ENCODE measurements at places on chromosomes 3 and 15.
A peak's percentile ranks its signal among the peaks of the same experiment; 100 is the strongest.

GRCh38 chr3:77885381-77885780 lies 845.5 kb downstream of the ROBO2 start:
- no peak for DNase-seq

DNA sequence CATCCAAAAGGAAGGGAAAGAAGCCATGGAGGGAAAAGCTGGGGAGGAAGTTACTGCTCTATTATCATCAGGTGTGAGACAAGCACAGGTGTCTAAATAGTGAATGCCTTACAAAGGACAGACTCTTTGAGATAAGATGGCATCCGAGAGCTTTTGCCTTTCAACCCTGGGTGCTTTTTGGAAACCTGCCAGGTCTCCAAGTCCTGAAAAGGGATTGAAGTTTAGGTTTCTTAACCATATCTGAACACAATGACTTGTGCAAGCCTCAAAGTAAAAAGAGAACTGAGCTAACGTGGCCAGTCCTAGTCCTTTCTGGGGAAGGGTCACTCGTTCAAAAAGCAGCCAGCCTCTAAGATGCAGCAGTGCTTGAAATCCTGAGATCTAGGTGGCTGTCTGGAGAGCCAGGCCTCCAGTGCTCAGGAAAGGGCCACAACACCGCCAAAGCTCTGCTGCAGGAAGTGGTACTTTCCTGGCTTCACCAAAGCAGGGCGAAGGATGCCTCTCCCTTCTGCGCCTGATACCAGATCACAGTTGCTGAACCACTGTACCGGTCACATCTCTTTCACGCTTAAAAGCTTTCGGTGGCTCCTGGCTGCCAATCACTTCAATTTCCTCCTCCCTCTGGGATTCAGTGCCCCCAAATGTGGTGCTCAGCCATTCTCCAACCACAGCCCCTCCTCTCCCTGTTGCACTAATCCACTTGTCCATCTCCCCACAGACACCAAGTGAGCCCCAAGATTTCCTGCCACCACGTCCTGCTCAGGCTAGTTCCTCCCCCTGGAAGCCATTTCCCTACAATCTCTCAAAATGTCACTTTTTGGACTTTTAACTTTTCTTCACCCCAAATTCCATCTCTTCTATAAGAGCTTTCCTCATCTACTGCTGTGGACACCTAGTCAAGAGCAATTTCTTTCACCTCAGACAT lies 104.1 kb upstream of the LPP start:
- DNase-seq, result peak; percentile 2

DNA sequence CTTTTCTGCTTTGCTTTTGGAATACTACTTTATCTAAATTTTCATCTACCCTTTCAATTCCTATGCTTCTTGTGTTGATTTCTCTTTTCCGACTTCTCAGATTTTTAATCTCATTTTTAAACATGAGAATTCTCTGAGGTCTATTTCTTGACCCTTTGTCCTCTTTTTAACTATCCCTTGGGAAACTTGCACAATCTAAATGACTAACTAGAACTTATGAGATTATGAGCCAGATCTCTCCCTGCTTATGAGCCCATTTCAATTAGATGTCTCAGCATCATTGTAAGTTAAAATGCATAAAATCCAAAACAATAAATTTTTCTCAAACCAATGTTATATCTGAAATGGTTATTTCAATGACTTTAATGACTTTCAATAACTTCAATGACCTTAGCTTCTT lies 296.9 kb upstream of the AGTR1 start:
- DNase-seq, result no peak

DNA sequence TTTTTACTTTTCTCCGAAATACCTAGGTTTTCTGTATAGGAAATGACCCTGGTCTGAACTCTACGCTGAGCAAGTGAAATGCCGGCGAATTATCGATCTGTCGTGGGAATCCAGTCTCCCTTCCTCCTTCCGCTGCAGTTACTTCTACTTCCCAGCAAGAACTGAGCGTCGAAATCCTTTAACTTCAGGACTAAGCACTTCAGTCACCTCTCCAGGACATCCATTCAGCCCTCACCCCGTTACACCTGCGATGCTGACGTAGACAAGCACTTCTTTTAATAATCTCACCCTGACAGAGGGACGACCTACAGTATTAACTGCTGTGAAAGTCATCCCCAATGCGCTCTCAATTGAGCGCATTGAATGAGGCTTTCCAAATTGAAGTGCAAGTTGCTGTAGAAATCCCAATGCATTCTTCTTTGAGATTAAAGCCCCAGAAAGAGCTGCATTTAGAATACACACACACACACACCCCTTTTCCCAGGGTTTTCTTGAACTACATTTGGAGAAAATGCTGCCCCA lies 1.3 kb downstream of the TOP2B start:
- DNase-seq, result no peak

DNA sequence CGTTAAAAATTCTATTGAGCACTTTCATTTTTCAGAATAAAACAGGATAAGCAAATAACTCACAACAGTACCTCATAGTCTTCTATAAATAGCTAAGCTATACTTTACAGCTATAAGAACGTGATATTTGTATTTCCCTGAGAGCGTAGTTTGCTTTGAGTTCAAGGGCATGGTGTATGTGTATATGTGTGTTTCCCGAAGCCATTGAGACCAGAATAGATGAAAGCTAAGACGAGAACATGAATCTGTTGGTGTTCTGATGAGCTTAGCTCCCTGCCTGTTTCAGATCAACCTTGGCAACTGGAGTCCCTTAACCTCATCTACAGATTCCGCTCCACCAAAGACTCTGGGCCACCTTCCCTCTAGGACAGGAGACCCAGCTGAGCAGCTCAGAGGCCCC lies 59.5 kb upstream of the MCF2L2 start:
- no peak for DNase-seq

GRCh38 chr15:40364251-40364650 lies 6.2 kb downstream of the DISP2 start:
- no peak for DNase-seq

DNA sequence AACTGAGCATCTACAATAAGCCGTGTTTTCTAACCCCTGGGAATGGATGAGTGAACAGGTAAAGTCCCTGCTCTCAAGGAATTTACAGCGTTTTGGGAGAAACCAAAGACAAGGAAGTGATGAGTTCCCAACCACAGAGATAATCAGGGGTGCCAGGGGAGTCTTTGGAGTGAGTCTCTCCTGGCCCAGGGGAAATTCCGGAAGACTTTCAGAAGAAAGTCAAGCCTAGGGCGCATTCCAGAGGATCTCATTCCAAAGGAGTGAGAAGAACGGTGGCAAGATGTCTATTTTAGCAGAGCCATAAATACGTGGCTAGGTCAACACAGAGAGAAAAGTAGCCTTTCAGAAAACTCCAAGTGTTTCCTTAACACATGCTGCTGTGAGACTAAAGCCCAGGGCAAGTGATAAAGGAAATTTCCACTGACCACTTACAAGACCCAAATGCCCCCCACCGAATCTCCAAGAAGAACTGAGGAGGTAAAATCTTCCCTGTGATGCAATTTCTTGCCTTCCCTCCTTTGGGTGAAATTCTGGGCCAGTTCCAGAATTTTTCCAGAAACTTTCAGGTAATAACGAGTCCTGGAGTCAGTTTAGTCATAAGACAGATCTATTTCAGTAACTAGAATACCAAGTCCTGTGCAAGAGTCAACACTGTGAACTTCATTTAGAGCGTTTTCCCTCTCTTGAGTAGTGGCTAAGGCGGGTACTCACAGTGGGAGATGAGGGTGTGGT lies 437.4 kb downstream of the NR2F2 start:
- no peak for DNase-seq

DNA sequence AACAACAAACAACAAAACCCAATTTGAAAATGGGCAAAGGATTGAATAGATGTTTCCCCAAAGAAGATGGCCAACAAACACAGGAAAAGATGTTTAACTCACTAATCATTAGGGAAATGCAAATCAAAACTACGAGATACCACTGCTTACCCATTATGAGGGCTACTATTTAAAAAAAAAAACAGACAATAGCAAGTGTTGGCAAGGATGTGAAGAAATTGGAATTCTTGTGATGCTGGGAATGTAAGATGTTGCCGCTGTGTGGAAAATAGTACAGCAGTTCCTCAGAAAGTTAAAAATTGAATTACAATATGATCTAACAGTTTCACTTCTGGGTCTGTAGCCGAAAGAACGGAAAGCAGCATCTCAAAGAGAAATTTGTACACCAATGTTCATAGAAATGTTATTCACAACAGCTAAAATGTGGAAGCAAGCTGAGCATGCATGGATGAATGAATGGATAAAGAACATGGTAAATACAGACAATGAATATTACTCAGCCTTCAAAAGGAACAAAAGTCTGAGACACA lies 121.9 kb downstream of the CHSY1 start:
- no peak for DNase-seq

GRCh38 chr3:45890405-45890804 lies 4.1 kb downstream of the CCR9 start:
- DNase-seq, result no peak

- no peak for DNase-seq
These were observed 410.5 kb upstream of the CADM2 start for GRCh38 chr3:84547971-84548970.

GRCh38 chr15:77722759-77723460 lies 90.2 kb upstream of the LINGO1 start:
- DNase-seq, result no peak

GRCh38 chr3:123949641-123950040 lies 11.4 kb downstream of the CCDC14 start:
- DNase-seq, result no peak

DNA sequence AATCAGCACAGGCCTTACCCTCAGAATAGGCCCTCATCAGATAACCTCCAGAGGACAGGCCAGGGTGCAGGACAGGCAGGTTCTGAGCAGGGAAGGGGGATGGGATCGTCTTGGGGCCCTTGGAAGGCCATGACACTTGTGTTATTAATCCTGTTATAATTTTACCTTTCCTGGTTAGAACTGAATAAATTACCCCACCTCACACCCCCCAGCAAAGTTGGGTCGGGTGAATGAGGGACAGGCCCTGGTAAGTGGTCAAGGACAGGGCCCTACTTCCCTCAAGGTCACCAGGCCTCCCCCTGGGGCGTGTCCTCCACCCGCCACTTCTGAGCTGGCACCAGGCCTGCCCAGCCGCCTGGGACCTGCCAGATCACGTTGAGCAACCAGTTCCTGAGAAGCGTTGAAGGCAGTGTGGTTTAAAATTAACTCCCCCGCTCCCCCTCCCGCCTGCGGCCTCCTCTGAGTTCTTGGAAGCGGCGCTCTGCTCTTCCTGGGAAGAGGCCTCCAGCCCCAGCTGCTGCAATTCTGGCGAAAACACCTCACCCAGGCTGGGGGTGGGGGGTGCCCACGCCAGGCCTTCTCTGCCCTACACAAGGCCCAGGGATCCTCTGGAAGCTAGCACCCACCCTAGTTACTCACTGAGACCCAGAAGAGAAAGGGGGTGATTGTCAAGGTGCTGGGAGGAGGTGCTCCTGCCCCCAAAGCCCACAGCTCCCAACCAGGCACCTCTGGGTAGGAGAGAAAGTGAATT lies 10.6 kb downstream of the CISH start:
- DNase-seq, result peak; percentile 54

- no peak for DNase-seq
These were observed 21.8 kb downstream of the MRPS11 start for GRCh38 chr15:88489321-88489720.

DNA sequence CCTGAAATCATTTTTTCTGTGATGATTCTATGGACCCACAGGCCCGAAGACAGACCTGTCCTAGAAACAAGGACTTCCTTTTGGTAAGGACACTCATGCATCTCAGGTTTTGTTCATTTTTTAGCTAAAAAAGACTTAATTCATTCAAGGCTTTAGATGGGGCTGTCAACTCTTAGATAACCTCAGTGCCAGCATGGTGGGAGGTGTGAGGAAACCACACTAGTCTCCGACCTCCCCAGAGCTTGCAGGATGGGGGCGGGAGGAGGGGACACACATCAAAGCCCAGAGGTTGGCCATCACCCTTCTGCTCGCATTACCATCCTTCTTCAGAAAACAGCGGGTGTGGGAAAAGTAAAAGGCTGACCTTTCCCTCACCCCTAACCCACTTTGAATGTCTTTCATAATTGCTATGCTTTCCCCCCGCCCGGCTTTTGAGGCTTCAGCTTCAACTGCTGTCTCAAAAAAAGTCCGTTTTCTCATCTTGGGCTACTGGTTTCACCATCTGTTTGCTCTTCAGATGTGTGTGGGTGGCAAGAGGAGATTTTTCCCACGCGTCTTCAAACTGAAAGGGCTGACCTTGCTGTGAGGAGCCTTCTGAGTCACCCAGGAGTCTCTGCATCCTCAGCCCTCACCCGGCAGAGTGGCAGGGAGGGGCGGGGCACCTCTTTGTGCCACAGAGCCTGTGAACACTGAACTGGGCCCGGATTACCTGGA lies 27.6 kb upstream of the CXCR6 start:
- peak; percentile 67 for DNase-seq

- DNase-seq, result no peak
These were observed 7.9 kb upstream of the BCL2L10 start for GRCh38 chr15:52120488-52120887.

Data from activated T-cell treated with anti-CD3 and anti-CD28 coated beads for 1 hour (primary cell).